ENCODE measurements at places on chromosomes 1 and 21.
A peak's percentile ranks its signal among the peaks of the same experiment; 100 is the strongest.

DNA sequence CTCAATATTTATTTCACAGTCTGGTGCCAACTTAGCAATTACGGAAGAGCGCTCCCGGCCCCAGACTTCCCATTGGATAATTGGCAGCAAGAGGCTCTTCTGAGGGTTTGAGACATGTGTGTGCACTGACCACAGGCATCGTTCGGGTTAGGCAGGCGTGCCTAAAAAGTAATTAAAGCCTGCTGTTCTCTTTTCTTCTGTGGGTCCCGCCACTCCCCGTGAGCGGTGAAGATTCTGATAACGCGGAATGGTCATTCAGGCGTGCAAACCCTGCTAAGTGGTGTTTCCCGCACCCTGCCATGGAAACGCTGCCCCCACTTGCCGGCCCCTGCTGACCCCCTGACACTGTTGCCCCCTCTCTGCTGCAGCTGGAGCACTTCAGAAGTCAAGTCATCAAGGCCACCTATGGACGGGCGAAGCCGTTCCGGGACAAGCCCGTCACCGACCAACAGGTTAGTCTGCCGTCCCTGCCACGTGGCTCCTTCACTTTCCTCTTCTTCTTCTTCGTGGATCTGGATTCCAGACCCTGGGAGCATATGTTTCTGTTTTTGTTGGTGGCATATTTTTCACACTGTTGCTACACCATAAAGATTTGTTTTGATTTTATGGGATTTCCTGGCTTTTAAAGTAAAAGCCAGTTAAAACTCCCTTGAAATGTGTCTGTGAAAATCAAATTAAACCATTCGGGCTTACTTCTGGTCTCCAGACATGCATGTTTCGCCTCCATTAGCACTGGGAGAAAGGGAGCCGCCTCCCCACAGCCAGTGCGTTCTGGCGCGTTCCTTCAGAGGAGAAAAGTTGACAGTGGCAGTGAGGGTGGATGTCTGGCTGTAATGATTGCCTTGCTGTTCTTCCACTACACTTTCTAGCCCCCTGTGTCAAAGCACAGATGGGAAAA, 79.9 kb downstream of the FHAD1 start:
- no peak for DNase-seq

DNA sequence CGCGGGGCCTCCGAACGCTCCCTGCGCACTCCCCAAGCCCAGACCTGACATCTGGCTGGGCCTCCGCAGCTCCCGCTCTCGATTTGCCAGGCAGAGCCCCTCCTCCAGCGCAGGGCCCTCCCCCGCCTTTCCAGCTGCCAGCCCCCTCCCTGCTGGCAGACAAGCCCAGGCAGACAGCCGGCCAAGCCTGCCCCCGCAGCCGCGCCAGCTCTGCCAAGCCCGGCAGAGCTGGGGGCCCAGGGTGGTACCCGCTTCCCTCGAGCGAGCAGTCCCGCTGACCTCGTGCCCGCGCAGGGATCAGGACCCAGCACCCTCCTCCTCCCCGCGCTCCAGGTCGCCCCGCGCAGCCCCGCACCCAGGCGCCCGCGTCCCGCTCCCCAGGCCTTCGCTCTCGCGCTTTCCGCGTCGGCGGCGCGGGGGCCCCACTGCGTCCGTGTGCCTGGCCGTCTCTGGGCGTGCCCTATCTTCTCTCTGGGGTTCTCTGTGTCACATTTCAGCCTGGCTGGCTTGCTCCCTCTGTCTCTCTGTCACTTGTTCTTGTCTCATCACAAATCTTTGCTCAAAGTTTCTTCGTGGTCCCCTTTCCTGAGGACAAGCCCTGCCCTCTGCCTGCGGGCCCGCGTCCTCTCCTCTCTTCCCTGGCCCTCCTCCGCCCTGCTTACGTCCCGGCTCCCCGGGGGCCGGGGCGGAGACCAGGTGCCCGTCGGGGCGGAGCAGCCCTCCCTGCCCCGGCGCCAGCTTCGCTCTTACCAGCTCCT, 580 bp downstream of the INKA2 start:
- DNase-seq, result no peak

- DNase-seq, result peak; percentile 51
These were observed 10.1 kb upstream of the SERTAD4 start for GRCh38 chr1:210222340-210223006.

DNA sequence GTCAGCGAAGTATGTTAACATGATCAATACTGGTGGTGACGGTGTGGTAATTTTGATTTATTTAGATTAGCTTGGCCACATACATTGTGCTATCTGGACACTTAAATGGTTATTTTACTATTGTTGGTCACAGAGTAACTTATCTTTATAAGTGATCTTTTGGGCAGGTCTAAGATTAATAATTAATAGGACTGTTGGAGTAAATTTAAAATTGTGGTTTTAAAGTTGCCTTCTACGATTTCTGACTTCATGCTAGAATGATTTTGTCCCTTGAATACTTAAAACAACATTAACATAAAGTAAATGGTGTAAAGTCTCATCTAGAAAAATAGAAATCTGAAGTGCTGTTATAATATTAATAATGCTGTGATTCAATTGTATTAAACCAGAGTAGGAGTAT, 14.7 kb downstream of the SRRM1 start:
- DNase-seq, result no peak

DNA sequence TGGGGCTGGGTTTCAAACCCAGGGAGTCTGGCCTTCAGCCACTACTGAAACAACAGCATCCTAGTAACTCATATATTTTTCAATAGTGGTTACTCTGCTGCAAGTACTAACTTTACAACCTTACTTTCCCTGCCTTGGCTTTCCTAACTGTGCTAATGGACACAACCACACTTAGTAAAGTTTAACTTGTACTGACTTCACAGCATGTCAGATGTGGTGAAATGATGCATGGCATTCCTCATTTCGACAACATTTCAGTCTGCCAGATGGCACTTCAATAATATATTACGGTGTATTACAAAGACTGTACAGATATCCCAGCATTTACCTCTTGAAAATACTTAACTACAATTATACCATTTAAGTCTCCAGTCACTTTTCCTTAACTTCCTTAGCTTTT, 27.8 kb downstream of the LRRC7 start:
- DNase-seq, result no peak

- DNase-seq, result no peak
These were observed 20.1 kb upstream of the NPPB start for GRCh38 chr1:11878891-11879190.

DNA sequence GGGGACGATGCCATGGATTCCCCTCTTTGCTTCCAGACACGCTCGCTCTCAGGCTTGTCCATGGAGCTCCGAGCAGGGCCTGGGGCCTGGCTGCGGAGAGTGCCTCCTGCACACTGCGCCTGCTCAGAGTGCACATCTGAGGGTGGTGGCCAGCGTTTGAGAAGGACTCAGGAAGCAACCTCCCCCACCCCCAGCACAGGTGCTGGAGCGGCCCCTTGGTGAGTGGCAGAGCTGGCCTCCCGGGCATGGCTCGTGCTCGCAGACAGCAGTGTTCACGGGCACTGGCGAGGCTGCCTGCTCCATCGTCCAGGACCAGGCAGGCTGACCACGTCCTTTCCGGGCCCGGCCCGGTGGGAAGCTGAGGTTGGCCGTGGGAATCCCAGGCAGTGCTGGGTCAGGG, 2.8 kb downstream of the SPATC1L start:
- no peak for DNase-seq

DNA sequence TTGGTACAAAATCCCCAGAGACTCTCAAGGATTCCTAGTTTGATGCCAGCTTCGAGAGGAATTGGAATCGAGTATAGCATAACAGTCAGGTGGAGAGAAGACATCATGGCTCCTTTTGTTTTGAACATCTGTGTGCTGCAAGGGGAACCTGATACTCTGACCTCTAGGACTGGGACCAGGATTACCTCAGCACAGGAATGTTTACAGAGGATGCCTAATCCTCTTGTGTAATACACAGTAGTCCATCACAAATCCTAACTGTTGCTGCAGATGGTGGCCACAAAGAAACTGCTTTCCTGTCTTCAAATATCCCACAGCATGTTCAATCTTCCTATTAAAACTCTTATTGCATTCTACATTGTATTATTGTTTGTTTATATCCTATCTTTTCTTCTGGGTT, 111.8 kb upstream of the PRMT6 start:
- no peak for DNase-seq

DNA sequence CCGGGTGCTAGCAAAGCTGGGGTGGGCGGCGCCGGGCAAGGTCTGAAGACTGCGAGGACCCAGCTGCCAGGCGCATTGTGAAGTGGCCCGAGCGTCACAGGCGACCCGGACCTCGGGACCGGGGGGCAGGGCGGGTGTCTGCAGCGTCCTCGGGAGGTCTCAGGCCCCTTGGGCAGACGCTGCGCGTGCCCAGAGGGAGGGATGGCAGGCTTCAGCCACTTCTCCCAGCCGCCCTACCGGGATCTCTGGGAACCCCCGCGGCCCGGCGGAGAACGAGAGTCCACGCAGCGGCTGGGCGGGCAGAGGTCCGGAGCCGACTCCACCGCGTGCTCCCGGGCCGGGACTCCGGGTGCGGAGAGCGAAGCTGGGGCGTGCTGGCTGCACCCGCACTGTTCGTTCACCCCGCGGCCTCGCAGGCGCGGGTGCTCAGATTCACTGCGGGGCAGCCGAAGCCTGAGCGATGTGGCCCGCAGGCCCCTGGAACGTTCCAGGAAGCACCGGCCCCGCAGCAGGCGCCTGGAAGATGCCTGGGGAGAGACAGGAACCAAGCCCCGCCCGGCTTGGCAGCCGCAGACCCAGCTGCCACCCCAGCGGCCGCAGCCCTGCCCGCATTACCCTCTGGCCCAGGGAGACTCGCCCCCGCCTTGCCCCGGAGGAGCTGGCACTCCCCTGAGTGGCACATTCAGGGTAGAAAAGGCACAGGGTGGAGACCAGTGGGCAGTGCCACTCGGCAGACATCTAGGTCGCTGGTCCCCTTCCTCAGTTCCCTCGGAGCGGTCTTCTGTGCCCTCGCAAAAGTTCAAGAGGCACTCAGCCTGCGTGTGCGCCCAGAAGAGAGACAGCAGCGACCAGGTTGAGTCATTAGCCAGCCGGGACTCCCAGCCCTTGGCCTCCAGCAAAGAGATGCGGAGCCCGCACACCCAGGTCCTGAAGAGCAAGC, at the start of gene CCDC185:
TSS of gene CCDC185 (plus strand) at position 141 of the 940 bp plus-strand sequence. CDS start at position 202, 61 bp downstream.
- no peak for DNase-seq

DNA sequence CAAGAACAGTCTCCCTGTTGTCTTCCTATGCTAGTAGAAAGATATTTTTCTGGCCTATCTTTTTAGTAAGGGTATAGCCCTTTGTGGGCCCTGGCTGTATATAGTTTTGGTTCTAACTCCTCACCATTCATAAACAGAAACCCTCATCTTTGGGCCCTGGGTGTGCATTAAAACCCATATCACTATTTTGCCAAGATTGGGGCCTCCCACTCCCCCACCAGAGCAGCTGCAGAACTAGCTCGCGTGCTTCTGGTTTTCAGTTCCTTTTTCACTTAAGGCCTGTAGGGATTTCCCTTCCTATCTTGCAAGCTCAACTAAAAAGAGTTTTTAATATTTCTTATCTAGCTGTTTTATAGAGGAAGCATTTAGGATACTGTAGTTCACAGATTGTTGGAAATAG, 106.4 kb downstream of the RGL1 start:
- DNase-seq, result no peak

DNA sequence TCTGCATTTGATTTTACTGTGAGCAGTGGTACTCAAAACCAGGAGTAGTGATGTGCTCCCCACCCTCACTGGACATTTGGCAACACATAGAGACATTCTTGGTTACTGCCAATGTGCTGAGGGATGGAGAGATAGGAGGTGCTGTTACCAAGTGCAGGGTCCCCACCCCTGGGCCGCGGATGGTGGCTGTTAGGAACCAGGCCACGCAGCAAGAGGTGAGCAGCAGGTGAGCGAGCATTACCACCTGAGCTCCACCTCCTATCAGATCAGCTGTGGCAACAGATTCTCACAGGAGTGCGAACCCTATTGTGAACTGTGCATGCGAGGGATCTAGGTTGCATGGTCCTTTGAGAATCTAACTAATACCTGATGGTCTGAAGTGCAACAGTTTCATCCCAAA, 95.7 kb downstream of the AKT3 start:
- DNase-seq, result no peak

- no peak for DNase-seq
These were observed 17.1 kb upstream of the KIF1B start for GRCh38 chr1:10193288-10193687.

DNA sequence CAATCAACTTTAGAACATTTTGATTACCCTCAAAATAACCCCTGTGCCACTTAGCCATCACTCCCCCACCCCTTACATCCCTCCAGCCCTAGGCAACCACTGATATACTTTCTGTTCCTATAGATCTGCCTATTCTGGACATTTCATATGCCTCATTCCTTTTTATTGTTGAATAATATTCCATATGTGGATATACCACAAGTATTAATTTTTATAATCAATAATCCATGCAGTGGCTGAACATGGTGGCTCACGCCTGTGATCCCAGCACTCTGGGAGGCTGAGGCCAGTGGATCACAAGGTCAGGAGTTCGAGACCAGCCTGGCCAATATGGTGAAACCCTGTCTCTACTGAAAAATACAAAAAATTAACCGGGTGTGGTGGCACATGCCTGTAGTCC, 20.1 kb upstream of the MED18 start:
- no peak for DNase-seq

- DNase-seq, result no peak
These were observed 345.5 kb downstream of the SMYD3 start for GRCh38 chr1:246161626-246162025.

GRCh38 chr1:147676311-147677085, 6.2 kb upstream of the ACP6 start:
- no peak for DNase-seq
